ENCODE measurements at places on chromosomes 5 and 9.

GRCh38 chr9:88258024-88258423 is 119.7 kb upstream of the SPATA31C2 start:
- DNase-seq: peak; percentile 66

GRCh38 chr9:96067600-96067999 is 192.1 kb downstream of the ERCC6L2 start:
- no peak for DNase-seq

- peak; percentile 52 for DNase-seq
These were observed 38.1 kb upstream of the CD180 start for GRCh38 chr5:67234671-67235176.

DNA sequence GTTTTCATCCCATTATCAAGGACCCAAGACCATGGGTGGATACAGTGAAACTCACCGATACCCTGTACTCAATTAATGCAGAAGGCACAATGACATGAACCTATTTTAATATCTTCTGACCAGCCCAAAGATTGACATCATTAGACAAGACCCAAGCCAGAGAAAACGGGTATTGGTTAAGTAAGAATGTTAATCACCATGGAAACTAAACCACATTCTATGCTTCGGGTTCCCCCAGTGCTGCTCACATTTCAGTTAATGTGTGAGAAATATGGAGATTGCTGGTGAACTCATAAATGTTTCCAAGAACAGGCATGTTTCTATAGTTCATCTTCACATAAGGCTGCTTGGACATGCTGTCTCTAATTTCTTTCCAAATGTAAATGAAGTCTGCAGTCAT is 77.0 kb downstream of the IRX2 start:
- DNase-seq: no peak

DNA sequence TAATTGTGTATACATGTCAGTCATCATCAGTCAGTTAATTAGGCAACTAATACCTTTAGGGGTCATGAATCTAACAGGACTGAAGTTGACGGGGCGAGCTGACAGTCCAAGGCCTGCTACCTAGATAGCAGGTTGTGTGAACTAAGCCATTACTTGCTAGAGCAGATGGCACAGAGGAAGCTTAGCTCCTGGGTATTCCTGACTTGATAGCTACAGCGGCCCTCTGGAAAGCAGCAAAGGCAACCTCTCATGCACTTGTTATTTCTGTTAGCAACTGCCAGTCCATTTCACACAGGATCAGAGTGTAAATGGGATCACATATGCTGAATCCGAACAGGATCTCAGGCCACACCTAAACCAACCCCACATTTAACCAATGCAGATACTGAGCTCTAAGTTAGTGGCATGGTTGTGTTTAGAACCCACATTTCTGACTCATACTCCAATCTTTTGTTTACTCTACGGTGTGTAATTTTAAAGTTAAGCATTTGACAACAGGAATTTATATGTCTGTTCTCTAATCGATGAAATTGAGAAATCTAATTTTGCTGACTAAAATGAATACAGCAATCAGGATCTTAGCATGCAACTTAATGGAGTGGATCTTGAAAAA is 521.3 kb upstream of the ZNF608 start:
- no peak for DNase-seq

DNA sequence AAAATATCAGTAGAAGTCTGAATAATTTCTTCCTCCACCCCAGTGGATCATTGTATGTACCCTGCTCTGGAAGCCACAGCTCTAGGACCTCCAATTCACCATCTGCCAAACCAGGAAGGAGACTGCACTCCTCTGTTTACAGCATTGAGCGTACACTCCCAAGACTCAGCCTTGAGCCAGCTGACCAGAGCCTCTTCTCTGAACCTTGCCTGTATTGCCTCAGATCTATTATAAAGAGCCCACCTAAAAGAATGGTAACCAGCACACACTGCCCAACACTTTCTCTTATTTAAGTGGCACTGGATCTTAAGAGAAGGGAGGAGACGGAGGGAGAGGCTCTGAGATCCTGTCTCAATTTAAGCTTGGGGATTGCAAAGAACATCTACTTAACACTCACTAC is 217.8 kb upstream of the RASEF start:
- DNase-seq: no peak

DNA sequence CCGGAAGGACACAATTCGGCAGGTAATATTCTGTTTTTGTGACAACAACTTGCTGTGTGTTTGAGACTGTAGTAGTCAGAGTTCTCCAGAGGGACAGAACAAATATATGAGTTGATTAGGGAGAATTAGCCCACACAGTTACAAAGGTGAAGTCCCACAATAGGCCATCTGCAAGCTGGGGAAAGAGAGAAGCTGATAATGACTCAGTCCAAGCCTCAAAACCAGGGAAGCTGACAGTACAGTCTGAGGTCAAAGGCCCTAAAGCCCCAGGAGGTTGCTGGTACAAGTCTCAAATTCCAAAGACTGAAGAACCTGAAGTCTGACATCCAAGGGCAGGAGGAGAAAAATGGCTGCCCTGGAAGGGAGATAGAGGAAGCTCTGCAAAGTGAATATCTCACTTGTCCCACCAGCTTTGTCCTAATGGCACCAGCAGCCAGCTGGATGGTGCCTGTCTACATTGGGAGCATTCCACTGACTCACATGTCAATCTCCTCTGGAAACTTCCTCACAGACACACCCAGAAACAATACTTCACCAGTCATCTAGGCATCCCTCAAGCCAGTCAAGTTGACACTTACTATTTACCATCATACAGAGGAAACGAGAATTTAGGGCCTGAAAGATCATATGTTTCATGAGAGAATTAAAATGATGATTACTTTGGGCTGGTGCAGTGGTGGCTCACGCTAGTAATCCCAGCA is 36.3 kb upstream of the CTXN3 start:
- DNase-seq: no peak

- no peak for DNase-seq
These were observed 248.5 kb downstream of the PBX3 start for GRCh38 chr9:125995706-125996105.

DNA sequence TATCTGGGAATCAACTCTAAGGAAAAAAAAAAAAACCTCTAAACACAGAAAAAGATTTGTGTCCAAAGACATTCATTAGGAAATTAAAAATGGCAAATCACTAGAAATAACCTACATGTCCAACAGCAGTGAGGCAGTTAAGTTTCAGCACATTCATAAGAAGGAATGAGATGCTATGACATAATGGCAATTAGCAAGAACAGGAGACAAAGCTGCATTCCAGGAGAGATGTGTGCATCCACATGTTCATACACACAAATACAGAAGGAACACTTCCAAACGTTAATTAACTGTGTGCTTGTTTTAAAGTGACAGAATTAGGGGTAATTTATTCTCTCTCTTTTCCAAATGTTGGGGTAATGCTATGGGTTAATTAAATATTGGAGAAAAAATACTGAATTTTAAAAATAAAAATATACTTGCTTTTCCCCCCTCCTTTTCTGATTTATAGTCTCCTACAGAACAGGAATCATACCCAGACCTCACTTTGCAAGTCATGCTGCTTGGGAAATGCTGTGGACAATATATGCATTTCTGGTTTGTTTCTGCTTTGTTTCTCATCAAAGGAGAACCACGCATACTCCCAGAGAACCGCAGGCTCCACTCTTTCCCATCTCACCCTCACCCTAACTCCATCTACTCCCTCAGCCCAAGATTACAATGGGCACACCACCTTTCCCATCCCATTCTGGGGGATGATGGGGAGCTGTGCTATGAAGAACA is 114.1 kb downstream of the CDK5RAP2 start:
- peak; percentile 30 for DNase-seq

DNA sequence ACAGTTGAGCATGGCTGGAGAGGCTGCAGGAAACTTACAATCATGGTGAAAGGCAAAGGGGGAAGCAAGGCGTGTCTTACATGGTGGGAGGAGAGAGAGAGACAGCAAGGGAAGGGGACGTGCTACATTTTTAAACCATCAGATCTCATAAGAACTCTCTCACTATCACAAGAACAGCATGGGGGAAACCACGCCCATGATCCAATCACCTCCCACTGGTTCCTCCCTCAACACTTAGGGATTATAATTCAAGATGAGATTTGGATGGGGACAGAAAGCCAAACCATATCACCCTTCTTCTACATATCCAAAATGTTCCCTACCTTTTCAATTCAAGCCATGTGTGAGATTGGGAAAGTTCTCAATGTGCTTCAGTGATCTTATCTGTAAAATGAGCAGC is 22.9 kb upstream of the GLRX start:
- DNase-seq: no peak

DNA sequence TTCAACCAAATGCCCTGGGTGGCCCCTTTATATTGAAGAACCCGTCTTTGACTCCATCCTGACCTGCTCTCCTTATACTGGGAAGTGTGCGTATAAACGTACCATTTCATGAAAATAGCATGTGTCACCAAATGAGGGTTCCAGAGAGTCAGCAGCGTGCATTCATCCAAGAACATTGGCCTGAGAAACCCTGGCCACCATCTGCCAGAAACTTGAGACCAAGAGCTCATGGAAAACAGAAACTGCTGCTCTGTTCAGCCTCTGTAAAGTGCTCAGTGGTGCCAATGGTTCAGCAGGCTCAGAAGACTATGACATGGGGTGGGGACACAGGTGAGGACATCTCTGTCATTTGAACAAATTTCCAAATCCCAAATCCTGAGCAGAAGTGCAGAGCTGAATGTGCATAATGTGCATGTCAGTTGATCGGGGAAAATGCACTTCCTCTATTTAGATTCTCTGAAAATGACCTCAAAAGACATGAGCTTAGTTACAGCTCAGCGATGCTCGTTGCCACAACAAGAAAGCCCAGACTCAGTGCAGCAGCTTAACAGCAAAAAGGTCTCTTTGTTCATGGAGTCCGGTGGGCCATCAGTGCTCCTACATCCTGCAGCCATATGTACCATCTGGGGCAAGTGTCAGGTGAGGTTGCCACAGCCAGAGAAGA is 176.1 kb downstream of the ATPSCKMT start:
- peak; percentile 10 for DNase-seq

DNA sequence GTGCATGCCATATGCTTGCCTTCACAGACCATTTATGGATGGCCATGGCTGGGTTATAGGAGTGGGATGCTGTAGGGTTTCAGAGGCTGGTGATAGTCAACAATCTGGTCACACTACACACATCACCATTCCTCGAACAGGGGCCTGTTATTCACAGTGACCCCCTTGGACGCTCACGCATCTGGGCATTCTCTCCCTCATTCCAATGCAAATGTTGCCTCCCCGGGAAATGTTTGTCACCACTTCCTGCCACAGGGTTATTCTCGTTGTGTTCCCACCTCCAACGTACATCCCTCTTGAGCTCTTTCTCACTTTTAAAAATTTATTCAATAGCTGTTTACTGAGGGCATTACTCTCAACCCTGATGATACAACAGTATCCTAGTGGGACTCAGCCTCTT is 135.4 kb downstream of the SCAMP1 start:
- no peak for DNase-seq

DNA sequence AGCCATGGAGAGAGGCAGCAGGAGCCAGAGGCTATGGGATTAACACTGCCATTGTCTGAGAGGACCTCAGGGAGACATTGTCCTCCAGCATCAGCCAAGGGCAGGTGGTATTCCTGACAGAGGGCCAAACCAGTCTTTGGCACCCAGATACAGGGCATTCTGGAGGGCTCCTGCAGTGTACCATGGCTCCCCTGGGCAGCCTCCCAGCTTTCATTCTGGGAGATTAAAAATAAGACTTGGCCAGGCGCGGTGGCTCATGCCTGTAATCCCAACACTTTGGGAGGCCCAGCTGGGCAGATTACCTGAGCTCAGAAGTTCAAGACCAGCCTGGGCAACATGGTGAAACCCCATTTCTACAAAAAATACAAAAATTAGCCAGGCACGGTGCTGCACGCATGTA is 4.2 kb downstream of the MTAP start:
- DNase-seq: no peak

Data from GM23248 (cell line).